Activated naive CD4-positive, alpha-beta T cell treated with anti-CD3 and anti-CD28 coated beads for 36 hours (primary cell): ENCODE measurements at places on chromosomes 12 and 14. TPM values are rescaled to one million over a fixed set of nuclear protein-coding genes. Genes with fewer than 3 reads are reported as not detected.
A peak's percentile ranks its signal among the peaks of the same experiment; 100 is the strongest.

The KRT85 gene
- total RNA-seq: not detected

GRCh38 chr14:61925732-61926435 lies 163.7 kb downstream of the SNAPC1 start:
- no peaks in the 10 kb centered on the region for H3K4me1 ChIP-seq
- H3K36me3 ChIP-seq: no peaks in the 10 kb centered on the region
- DNase-seq: no peak
- peaks cover 22% of the 10 kb centered on the region for H3K27me3 ChIP-seq

The TBPL2 gene
- total RNA-seq: not detected

GRCh38 chr14:71610149-71610548 lies 322.1 kb upstream of the RGS6 start:
- no peak for DNase-seq
- H3K4me1 ChIP-seq: peaks cover 28% of the 10 kb centered on the region
- H3K27ac ChIP-seq: no peak overlapping the region

DNA sequence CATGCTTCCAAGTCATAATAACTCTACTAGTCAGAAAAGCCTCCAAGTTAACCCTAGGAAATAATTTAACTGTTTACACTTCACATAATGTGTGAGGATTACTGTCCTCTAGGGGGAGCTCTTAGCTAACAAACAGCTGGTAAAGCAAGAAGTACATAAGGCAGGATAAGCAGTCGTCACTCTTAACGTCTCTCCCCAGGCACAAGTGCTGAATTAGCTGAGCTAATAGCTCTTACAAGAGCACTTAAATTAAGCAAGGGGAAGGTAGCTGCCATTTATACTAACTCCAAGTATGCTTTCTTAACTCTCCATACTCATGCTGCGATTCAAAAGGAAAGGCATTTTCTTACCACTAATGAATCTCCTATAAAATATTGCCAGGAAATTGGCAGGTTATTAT lies 79.3 kb upstream of the TSPAN11 start:
- no peak overlapping the region for H3K4me3 ChIP-seq
- DNase-seq: peak; percentile 32
- H3K4me1 ChIP-seq: peaks cover 4% of the 10 kb centered on the region
- no peak overlapping the region for H3K27ac ChIP-seq
- H3K27me3 ChIP-seq: peaks cover 5% of the 10 kb centered on the region

- no peak overlapping the region for H3K4me3 ChIP-seq
- DNase-seq: no peak
- no peaks in the 10 kb centered on the region for H3K36me3 ChIP-seq
- H3K27me3 ChIP-seq: peaks cover 4% of the 10 kb centered on the region
Observed at GRCh38 chr12:25942709-25943108, 15.8 kb upstream of the RASSF8 start.

The SYT1 gene
- not detected for total RNA-seq

The ARMH4 gene
- 0.43 TPM for total RNA-seq

GRCh38 chr12:105575235-105575634 lies 244.7 kb downstream of the C12orf75 start:
- no peak overlapping the region for H3K4me3 ChIP-seq
- H3K4me1 ChIP-seq: no peaks in the 10 kb centered on the region
- no peak overlapping the region for H3K27ac ChIP-seq
- no peak for DNase-seq
- no peaks in the 10 kb centered on the region for H3K36me3 ChIP-seq

The STAB2 gene
- total RNA-seq: not detected

- H3K27me3 ChIP-seq: no peaks in the 10 kb centered on the region
- no peak overlapping the region for H3K4me3 ChIP-seq
- H3K27ac ChIP-seq: no peak overlapping the region
- peaks cover 4% of the 10 kb centered on the region for H3K36me3 ChIP-seq
- no peak for DNase-seq
Observed at GRCh38 chr14:59370158-59370742, 94.9 kb downstream of the GPR135 start.

DNA sequence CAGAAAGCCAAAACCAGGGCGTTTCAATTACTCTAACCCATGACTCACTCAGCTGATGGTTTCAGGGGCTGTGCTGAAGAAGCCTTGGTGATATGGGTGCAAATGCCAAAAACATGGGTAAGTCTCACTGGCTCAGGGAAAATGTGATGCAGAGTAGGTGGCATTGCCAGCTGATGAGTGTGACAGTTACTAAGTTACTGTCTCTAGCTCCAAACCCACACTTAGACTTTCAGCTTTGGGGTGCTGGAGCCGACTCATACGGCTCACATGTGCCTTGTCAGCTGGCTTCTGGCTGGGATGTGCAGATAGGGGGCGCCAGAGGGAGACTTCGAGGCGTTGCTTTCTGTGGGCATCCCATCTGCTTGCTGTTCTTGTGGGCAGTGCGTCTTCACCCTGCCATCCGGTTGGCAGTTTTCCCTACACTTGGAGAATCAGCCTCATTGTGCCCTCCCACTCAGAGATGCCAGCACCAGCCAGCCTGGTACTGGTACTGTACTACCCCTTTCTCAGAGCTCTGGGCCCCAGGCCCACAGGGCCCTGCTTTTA lies 11.1 kb upstream of the KRT7 start:
- peak overlapping the region; percentile 14 for H3K27ac ChIP-seq
- peaks cover 25% of the 10 kb centered on the region for H3K27me3 ChIP-seq
- no peaks in the 10 kb centered on the region for H3K36me3 ChIP-seq
- H3K4me3 ChIP-seq: no peak overlapping the region

The NTN4 gene
- total RNA-seq: not detected

The KITLG gene
- total RNA-seq: 0.07 TPM

DNA sequence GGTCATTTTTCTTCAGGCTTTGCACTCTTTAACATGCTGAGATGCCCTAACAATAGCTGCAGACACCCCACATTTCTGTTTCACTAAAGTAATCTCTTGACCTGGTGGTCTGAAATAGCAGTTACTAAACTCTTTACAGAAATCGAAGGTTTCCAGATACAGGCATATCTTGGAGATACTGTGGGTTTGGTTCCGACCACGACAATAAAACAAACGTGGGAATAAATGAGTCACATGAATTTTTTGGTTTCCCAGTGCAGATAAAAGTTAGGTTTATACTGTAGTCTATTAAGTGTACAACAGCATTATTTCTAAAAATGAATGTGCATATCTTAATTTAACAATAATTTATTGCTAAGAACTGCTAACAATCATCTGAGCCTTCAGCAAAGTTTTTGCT lies 208.7 kb downstream of the EGLN3 start:
- H3K36me3 ChIP-seq: no peaks in the 10 kb centered on the region
- no peaks in the 10 kb centered on the region for H3K4me1 ChIP-seq
- H3K27ac ChIP-seq: no peak overlapping the region

The TEX22 gene
- total RNA-seq: 2.6 TPM

- peaks cover 59% of the 10 kb centered on the region for H3K4me1 ChIP-seq
- no peaks in the 10 kb centered on the region for H3K36me3 ChIP-seq
- peak overlapping the region; percentile 93 for H3K4me3 ChIP-seq
- peak; percentile 92 for DNase-seq
- peak overlapping the region; percentile 99 for H3K27ac ChIP-seq
- H3K27me3 ChIP-seq: no peaks in the 10 kb centered on the region
Observed at GRCh38 chr12:106303202-106303820, 778 bp downstream of the TCP11L2 start.

The CFAP73 gene
- 1.3 TPM for total RNA-seq

The FAM222A gene
- 0.20 TPM for total RNA-seq

- H3K36me3 ChIP-seq: no peaks in the 10 kb centered on the region
- H3K27me3 ChIP-seq: no peaks in the 10 kb centered on the region
- H3K4me1 ChIP-seq: peaks cover 35% of the 10 kb centered on the region
- H3K27ac ChIP-seq: no peak overlapping the region
Observed at GRCh38 chr12:54421175-54421878, 2.3 kb upstream of the ITGA5 start.

DNA sequence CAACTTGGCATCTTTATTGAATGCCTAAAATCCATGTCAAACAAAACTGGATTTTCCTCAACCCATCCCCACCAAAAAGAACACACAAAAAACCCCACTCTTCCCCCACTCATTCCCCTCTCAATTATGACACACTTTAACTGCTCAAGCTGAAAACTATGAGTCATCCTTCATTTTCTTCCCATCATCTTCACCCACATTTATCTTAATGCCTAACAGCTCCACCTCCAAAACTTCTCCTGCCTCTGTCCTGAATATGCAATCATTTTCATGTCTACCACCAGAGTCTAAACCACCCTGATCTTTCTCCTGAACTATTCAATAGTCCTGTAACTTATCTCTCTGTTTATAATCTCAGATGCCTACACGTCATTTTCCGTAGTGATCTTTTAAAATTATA lies 239.7 kb downstream of the BCAT1 start:
- H3K27ac ChIP-seq: no peak overlapping the region
- H3K4me3 ChIP-seq: no peak overlapping the region
- DNase-seq: no peak
- H3K27me3 ChIP-seq: peaks cover 2% of the 10 kb centered on the region

DNA sequence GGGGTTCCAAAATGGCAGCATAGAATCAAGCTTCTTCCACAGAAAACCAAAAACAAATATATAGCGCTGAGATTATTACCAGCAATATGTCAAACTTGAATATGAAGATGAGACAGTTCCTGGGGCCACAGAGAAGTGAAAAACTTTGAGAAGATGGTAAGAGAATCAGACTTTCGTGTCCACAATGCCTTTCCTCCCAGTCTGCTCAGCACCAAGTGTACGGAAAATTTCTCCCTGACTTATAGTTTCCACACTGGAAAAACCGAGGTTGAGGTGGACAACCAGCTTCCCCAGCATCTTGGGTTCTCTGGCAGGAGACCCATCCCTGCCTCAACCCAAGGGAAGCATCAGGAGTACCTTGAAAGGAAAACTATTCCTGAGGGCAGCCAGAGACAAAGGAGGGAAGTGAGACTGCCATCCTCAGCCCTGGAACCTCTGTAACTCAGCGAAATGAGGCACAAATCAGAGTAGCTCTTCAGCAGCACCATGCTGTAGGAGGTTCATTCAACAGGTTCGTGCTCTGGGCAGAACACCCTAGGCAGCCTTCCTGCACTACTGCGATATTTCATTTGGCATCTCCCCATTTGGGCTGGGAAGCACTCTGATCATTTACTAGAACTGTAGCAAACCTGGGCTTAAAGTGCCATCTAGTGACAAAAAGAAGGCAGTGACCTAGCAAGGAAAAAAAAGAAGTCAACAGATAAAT lies 52.4 kb upstream of the CAPRIN2 start:
- H3K4me3 ChIP-seq: no peak overlapping the region
- peaks cover 14% of the 10 kb centered on the region for H3K27me3 ChIP-seq
- DNase-seq: peak; percentile 12
- no peaks in the 10 kb centered on the region for H3K4me1 ChIP-seq
- peaks cover 2% of the 10 kb centered on the region for H3K36me3 ChIP-seq
